ENCODE measurements at places on chromosomes 3 and 15.

GRCh38 chr3:188361888-188362287, 207.9 kb downstream of the LPP start:
- no peak for DNase-seq

- peak; percentile 63 for DNase-seq
Observed at GRCh38 chr15:74901612-74902063, 5.0 kb downstream of the FAM219B start.

- no peak for DNase-seq
Observed at GRCh38 chr3:44914936-44915335, 40.5 kb downstream of the TGM4 start.

DNA sequence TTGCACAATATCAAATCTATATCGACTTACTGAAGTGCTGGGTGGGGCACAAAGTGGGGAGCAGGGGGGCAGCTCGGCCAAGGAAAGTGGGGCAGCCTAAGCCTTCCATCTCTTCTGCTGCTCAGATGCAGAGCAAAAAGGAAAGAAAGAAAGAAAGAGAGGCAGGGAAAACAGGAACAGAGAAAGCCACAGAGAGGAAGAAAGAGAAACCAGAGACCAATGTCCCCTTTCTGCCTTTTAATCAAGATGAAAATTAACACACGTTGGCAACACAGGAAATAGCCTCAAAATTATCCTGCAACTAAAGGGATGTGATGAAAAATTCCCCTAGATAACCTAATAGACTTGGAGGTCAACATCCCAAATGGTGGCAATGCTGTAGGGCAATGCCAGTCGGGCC, 72.2 kb upstream of the RAD18 start:
- DNase-seq, result no peak

GRCh38 chr3:17645074-17645698, 97.2 kb downstream of the TBC1D5 start:
- DNase-seq, result no peak

GRCh38 chr3:4996771-4997291, 17.6 kb downstream of the BHLHE40 start:
- DNase-seq, result no peak

All from CMK (cell line).